ENCODE measurements at places on chromosomes 6 and 20. TPM values are rescaled to one million over a fixed set of nuclear protein-coding genes. Genes with fewer than 3 reads are reported as not detected.

The ZBP1 gene
- total RNA-seq = not detected

The TFAP2D gene
- not detected for total RNA-seq

The SNAP25 gene
- total RNA-seq = not detected

The LPA gene
- total RNA-seq = not detected

The CD93 gene
- total RNA-seq = 0.18 TPM

The LINC00237 gene
- not detected for total RNA-seq

The RNF39 gene
- not detected for total RNA-seq

The B3GAT2 gene
- total RNA-seq = 0.13 TPM

The TNXB gene
- 1.1 TPM for total RNA-seq

The ADGRF5 gene
- 0.14 TPM for total RNA-seq

The CCN5 gene
- not detected for total RNA-seq

The BANF2 gene
- not detected for total RNA-seq

The CST3 gene
- total RNA-seq = 2.0 TPM

The KCNK16 gene
- not detected for total RNA-seq

The HIVEP2 gene
- 34.9 TPM for total RNA-seq

The CD40 gene
- total RNA-seq = 10.6 TPM

The EDEM2 gene
- total RNA-seq = 16.9 TPM

The LRRC73 gene
- total RNA-seq = 0.20 TPM

The PTCHD4 gene
- total RNA-seq = not detected

The GUCA1A gene
- total RNA-seq = not detected

The PRDM13 gene
- not detected for total RNA-seq

The ARHGAP40 gene
- not detected for total RNA-seq

The CENPQ gene
- 12.4 TPM for total RNA-seq

The MAK gene
- total RNA-seq = 0.58 TPM

The IYD gene
- 0.03 TPM for total RNA-seq

The OR2B6 gene
- not detected for total RNA-seq

The BTNL2 gene
- not detected for total RNA-seq

The TRIM10 gene
- not detected for total RNA-seq

The THBD gene
- total RNA-seq = 0.08 TPM

The LST1 gene
- 7.0 TPM for total RNA-seq

The DCDC2 gene
- not detected for total RNA-seq

The TINAG gene
- total RNA-seq = not detected

The HLA-DRA gene
- 14.2 TPM for total RNA-seq

The BPIFA1 gene
- not detected for total RNA-seq

The C6orf47 gene
- 18.2 TPM for total RNA-seq

The C20orf141 gene
- total RNA-seq = not detected

The PAK5 gene
- not detected for total RNA-seq

The FKBP1C gene
- 2.5 TPM for total RNA-seq

All from activated T-cell treated with anti-CD3 and anti-CD28 coated beads, Interleukin-2, amount 50 U/mL, for 4 hours (primary cell).